Stimulated activated CD4-positive, alpha-beta T cell treated with anti-CD3 and anti-CD28 coated beads, Interleukin-1b, Interleukin-23, amount 100 ng/mL, for 4 hours (primary cell): ENCODE measurements at places on chromosomes 11 and 22.

- DNase-seq = no peak
These were observed 441 bp upstream of the RPS6KA4 start for GRCh38 chr11:64358536-64358906.

GRCh38 chr22:36182056-36182455 is 19.6 kb downstream of the APOL4 start:
- no peak for DNase-seq

DNA sequence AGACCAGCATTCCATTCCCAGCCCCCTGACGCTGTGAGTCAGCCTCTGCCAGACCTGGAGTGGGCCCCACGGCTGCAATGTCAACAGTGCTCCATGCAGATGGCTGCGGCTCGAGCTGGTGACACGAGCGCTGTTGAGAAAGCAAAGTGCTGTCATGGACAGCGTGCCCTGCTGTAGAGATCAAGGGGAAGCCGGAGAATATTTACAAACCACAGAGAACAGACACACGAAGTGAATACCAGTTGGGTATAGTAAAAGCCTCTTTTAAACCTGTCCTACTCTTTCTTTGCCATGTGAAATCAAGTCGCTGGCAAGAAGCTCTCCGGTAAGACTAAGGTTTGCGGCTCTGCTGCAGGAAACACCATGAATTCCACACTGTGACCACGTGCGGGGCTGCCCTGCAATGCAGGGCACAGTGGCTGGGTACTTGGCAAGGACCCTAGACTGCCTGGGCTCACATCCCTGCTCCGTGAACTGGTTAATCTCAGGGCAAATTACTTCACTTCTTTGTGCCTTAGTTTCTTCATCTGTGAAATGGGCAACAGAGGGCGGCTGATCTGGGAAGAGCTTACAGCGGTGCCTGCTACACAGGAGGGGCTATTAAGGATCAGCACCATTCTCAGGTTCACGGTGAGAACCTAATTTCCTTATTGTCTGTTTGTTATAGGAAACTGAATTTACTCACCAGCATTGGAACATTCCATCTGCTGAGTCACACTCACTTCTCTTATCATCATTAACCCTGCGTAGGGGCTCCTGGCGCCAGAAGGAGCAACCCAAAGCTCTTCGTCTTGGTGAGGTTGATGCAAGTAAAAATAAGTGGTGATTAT is 27.8 kb upstream of the ELFN2 start:
- no peak for DNase-seq

GRCh38 chr22:30010789-30011405 is 69.4 kb upstream of the HORMAD2 start:
- DNase-seq = no peak

DNA sequence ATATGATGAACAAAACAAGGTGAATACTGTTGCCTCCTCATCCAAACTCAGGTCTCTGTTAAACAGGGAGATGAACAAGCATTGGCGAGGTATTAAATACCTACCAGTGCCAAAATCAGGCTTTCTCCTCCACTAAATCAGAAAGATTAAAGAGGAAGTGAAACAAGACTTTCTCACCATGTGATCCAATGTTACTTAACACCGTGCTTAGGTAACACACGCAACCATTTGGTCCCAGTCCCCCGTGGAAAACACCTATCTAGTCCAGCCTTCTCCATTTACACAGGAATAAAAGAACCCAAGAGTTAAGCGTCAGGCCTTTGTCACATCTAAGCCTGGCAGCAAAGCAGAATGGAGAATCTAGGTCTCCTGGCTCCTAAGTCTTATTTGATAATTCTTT is 34.5 kb downstream of the TENM4 start:
- DNase-seq = no peak

- DNase-seq = no peak
These were observed 3.7 kb upstream of the CD44 start for GRCh38 chr11:35135222-35135621.

- no peak for DNase-seq
These were observed 426.4 kb upstream of the LUZP2 start for GRCh38 chr11:24070435-24070834.

- no peak for DNase-seq
These were observed 54.7 kb downstream of the SMIM38 start for GRCh38 chr11:69210310-69211035.

GRCh38 chr22:27510024-27510423 is 291.5 kb downstream of the MN1 start:
- DNase-seq = no peak

DNA sequence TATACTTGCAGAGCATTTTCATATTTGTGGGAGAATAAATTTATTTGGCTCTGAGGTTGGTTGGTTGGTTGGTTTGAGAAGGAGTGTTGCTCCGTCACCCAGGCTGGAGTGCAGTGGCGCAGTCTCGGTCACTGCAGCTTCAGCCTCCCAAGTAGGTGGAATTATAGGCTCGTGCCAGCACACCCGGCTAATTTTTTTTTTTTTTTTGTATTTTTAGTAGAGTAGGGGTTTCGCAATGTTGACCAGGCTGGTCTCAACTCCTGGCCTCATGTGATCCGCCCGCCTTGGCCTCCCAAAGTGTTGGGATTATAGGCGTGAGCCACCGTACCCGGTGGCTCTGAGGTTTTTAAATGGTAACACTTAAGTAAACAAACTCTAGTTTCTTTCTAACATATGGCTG is 161.1 kb downstream of the TEAD1 start:
- no peak for DNase-seq

DNA sequence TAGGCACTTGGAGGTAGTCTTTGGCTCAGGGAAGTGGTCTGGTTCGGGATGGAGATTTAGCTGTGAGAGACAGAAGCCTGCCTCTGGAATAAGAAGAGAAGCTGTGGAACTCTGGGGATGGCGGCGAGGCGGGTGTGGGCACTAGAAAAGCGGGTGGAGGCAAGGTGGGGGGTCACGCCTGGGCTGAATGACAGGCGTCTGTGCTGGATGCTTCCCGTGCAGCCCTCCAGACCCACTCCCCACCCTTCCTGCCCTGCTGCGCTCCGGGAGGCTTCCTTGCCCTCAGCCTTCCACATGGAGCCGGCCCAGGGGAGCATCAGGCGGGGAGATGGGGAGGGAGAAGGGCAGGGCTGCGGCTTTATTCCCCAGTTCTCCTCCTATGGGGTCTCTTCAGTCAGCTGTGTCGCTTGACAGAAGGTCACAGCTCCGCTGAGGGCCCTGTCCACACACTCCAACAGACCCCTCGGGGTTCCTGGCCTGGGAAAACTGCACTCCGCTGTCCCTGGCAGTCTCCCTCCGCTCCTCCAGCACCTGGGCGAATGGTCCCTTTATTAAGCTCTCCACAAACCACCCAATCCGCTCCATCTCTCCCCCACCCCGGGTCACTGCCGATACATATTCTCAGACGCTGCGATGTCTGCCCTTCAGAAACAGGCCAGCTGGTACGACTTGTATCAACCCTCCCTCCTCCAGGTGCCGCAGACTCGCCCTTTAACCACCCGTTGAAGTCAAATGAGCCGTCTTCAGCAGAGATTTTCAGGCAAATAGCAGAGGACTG is 6.2 kb downstream of the DNAJB13 start:
- DNase-seq = no peak

GRCh38 chr11:104191124-104191523 is 27.2 kb upstream of the PDGFD start:
- DNase-seq = no peak

GRCh38 chr11:130162733-130163132 is 3.2 kb downstream of the ST14 start:
- DNase-seq = no peak

DNA sequence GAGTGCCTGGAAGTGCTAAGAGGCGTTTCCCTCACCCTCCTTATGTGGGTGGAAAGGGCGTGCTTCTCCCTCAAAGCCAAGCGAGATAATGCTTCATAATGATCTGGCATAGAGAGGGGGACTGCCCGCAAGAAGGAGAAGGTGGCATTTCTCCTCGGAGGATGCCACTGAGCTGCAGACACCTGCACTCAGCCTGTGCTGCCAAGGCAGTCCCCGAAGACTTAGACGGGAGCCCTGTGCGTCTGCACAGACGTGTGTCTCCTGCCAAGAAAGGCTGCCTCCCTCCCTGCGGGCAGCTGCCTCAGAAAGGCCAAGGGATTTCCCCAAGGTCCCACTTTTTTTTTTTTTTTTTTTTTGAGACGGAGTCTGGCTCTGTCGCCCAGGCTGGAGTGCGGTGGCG is 48.1 kb upstream of the SPATA19 start:
- DNase-seq = no peak

- DNase-seq = no peak
These were observed 22.2 kb upstream of the MALAT1 start for GRCh38 chr11:65476632-65477148.

- DNase-seq = no peak
These were observed 1002.7 kb downstream of the BRD1 start for GRCh38 chr22:48824712-48825651.

DNA sequence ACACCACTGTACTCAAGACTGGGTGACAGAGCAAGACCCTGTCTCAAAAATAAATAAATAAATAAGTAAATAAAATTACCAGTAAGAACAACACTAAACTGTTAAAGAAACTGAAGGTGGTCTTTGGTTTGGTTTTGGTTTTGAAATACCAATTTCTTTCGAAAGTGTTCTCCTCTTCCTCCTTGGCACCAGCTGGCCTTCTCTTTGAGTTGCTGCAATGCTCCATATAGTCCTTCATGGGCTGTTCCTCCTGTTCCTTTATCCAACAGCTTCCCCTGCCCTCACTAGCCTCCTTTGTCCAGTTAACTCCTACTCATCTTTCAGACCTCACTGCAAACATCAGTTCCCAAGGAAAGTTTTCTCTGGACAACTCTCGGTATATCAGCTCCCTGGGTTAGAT is 5.0 kb upstream of the UVRAG start:
- DNase-seq = no peak

DNA sequence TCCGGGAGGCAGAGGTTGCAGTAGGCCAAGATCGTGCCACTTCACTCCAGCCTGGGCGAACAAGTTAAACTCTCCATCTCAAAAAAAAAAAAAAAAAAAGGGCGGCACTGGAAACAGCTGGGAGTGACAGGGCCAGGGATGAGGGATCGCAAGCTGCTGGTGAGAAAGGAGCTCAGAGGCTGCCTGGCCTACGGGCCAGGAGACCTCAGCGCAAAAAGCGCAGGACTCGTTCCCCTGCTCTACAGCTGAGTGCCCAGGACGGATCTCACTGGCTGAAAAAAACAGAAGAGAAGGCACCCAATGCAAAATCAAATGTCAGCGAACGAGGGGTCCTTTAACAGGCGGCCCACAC is 650 bp upstream of the NUP50 start:
- DNase-seq = no peak

- DNase-seq = no peak
These were observed 34.6 kb upstream of the SHANK2 start for GRCh38 chr11:71286701-71287643.

- DNase-seq = no peak
These were observed 72.0 kb downstream of the CD44 start for GRCh38 chr11:35210876-35211546.

GRCh38 chr11:66317723-66318599 is 1.1 kb upstream of the CD248 start:
- no peak for DNase-seq

DNA sequence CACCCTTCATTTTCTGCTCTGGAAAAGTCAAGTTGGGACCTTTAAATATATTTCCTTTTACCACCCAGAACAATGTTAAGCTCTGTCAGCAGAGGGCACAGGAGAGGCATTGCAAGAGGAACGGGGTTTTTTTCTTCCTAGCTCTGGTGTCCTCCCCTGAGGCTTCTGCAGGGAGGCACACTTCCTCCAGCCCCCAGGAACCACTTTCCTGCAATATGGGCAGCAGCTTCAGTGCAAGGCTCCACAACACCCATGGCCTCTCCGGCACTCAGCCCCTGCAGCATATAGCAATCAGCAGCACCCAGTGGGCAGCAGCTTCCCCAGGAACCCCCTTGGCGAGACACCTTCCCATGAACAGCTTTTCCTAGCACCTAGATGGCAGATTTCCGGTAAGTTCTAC is 101.4 kb downstream of the SYT9 start:
- DNase-seq = no peak

GRCh38 chr11:14422052-14422813 is 63.2 kb upstream of the RRAS2 start:
- no peak for DNase-seq

GRCh38 chr22:45438336-45438735 is 24.8 kb downstream of the RIBC2 start:
- no peak for DNase-seq

- DNase-seq = no peak
These were observed at the start of gene ROBO3 for GRCh38 chr11:124865181-124865901. Gene ROBO3 (plus strand): TSS chr11:124865432. CDS start chr11:124865578, 146 bp downstream.

- DNase-seq = no peak
These were observed 24.2 kb downstream of the A4GALT start for GRCh38 chr22:42696331-42696967.

DNA sequence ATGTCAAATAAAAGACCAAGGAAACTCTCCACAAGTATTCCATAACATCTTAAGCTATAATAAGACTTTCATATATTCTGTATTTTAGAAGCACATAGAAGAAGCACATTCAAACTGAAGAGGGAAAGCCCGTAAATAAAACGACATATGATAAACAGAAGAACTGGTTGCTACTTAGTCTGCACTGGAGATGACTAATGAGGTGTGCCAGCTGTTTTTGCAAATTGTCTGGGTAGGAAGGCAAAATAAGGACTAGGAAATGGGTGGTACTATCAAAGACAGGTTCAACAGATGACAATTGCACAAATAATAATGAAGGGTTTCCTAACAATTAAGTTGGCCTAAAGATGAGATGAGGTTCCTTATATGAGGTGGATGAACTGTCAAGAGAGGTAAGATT is 593.2 kb upstream of the CCDC179 start:
- no peak for DNase-seq

- DNase-seq = no peak
These were observed 1127.1 kb upstream of the CNTN5 start for GRCh38 chr11:97893612-97894011.

DNA sequence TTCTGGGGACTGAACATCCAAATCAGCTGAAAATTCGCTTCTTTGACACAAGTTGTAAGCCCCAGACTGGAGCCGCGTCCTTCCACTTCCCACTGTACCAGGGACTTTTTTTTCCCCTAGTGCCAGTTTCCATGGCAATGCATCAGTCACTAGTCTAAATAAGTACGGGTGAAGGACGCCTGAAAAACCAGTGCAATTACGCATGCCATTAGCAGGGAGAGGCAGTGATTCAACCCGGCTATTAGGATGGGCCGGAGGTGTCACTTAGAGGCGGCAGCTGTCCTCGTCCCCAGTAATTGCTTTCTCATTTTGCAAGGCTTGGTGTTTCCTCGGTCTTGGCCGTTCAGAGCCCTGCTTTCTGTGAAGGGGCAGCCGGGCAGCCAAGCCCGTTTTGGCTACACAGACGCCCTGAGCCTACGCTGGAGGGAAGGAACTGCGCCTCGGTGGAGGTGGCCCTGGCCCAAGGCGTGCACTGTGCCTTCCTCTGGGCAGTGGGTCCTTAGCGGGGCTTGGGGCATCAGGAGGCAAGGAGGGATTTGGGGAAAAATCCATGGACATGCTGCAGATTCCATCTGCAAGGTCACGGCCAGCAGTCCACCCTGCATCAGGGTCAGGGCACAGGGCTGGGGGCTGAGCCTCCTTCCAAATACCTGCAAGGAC is 319.7 kb downstream of the CTTN start:
- no peak for DNase-seq

DNA sequence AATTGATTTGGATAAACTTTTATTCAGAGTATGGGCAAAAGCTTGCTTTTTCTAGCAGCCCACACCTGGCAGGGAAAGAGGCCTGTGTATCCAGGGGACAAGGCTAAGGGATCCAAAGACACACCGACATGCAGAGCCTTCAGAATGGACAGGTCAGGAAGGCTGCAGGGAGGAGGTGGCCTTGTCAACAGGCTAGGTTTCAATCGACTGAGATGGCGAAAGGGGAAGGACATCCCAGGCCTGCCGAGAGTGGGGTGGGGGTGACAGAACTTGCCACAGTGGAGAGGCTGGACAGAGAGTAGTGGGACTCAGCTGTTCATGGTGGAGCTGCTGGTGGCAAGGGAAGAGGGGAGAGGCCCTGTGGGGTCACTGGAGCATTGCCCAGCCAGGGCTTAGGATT is 5.3 kb upstream of the SLC39A13 start:
- no peak for DNase-seq
